ENCODE measurements at places on chromosomes 6 and 20. TPM values are rescaled to one million over a fixed set of nuclear protein-coding genes. Genes with fewer than 3 reads are reported as not detected.
A peak's percentile ranks its signal among the peaks of the same experiment; 100 is the strongest.

Gene PRSS35
- not detected for total RNA-seq

Gene OPRL1
- 0.45 TPM for total RNA-seq

Gene CHD6
- total RNA-seq: 31.8 TPM

Gene DYNLT2
- 3.1 TPM for total RNA-seq

Gene ORC3
- 33.8 TPM for total RNA-seq

DNA sequence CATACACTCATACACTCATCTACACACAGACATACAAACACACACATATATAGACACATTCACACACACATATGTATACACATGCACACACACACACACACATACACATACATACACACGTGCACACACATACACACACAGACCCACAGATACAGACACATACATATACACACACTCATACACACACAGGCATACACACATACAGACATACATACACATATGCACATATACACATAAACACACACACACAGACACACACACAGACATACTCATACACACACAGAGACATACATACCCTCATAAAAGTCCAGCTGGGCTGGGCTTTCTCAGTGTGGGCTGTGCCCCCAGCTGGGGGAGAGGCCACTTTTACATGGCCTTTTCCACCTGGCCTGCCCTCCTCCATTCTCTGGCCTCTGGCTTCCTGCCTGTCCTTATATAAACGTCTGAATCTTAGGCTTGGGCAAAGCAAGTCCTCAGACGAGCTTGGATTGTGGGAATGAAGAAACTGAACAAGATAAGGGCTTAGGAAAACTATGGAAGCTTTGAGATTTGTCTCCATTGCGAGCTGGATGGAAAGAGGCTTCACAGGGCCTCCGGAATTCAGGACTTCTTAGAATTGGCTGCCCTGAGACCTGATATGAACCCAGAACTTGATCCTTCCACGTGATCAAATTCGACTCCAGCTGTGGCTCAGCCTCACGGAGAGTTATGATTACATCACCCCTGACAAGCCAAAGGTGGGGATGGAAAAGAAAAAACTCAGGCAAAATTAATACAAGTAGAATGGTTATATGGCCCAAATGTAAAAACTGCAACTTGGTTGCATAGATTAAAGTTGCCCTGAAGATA, 22.5 kb upstream of the CST3 start:
- no peak for DNase-seq
- no peaks in the 10 kb centered on the region for H3K4me1 ChIP-seq
- no peaks in the 10 kb centered on the region for H3K36me3 ChIP-seq
- peaks cover 3% of the 10 kb centered on the region for H3K27me3 ChIP-seq
- no peak overlapping the region for H3K4me3 ChIP-seq

- H3K27me3 ChIP-seq: no peaks in the 10 kb centered on the region
- H3K27ac ChIP-seq: no peak overlapping the region
- H3K36me3 ChIP-seq: peaks cover 2% of the 10 kb centered on the region
- no peak for DNase-seq
Measured at GRCh38 chr20:58294497-58295455, 14.7 kb upstream of the RAB22A start.

DNA sequence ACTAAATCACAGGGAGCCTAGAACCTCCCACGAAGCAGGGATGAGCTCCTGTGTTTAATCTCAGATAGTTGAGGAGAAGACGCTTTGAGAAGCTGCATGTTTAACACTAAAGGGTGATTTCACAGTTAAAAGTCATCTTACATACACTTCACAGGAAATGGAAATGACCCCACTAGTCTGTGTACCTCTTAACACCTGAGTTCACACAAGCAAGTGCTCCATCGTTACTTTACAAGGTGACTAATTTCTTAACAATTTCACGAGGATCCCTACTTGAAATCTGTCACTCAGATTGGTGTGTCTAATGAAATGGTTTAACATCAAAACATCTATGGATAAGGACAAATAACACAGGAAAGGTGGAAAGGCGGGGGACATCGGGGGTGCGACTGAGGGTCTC, 93.8 kb upstream of the RPS6KA2 start:
- no peak overlapping the region for H3K4me3 ChIP-seq
- H3K4me1 ChIP-seq: no peaks in the 10 kb centered on the region
- H3K27ac ChIP-seq: no peak overlapping the region

DNA sequence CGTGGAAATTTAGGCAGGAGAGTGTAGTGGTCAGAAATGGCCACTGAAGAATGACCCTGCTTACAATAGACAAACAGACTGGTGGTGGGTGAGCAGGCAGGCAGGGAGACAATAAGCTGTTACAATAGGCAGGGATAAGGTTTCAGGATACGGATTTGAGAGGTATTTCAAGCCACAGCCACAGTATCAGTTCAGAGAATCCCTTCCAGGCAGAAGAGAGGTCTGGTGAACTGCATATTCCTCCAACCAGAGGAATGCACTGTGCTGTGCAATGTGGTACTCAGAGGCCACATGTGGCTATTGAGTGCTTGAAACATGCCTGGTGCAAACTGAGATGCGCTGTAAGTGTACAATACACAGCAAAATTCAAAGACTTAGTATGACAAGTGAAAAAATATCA, 20.6 kb downstream of the RMND1 start:
- no peak for DNase-seq
- peaks cover 35% of the 10 kb centered on the region for H3K36me3 ChIP-seq
- no peak overlapping the region for H3K27ac ChIP-seq
- no peaks in the 10 kb centered on the region for H3K27me3 ChIP-seq
- H3K4me1 ChIP-seq: peaks cover 1% of the 10 kb centered on the region

DNA sequence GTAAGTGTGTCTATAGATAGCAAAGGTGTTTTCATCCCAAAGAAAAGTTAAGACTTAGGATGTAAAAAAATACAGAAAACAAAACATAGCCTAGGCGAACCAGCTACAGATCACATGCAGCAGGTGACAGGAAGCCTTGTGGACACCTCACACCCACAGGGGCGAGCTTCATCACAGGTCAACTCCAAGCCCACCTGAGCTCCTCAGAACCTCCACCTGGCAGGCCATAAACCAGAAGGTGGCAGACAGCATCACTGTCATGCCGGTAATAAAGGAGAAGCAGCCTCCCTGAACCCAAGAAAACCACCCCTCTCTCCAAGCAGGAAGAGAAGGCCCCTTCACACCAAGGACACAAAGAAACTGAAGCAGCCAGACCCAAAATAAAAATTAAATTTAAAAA, 1.0 kb downstream of the RALGAPA2 start:
- H3K4me3 ChIP-seq: peak overlapping the region; percentile 87
- peaks cover 40% of the 10 kb centered on the region for H3K4me1 ChIP-seq
- H3K27me3 ChIP-seq: no peaks in the 10 kb centered on the region
- peak; percentile 38 for DNase-seq

GRCh38 chr6:133778414-133779130, 110.3 kb upstream of the TCF21 start:
- no peak overlapping the region for H3K4me3 ChIP-seq
- no peaks in the 10 kb centered on the region for H3K36me3 ChIP-seq
- H3K4me1 ChIP-seq: no peaks in the 10 kb centered on the region
- DNase-seq: no peak
- peaks cover 11% of the 10 kb centered on the region for H3K27me3 ChIP-seq

GRCh38 chr6:137224799-137225198, 5.6 kb upstream of the IFNGR1 start:
- no peak overlapping the region for H3K4me3 ChIP-seq
- no peak for DNase-seq
- no peak overlapping the region for H3K27ac ChIP-seq
- H3K27me3 ChIP-seq: peaks cover 6% of the 10 kb centered on the region
- no peaks in the 10 kb centered on the region for H3K36me3 ChIP-seq

DNA sequence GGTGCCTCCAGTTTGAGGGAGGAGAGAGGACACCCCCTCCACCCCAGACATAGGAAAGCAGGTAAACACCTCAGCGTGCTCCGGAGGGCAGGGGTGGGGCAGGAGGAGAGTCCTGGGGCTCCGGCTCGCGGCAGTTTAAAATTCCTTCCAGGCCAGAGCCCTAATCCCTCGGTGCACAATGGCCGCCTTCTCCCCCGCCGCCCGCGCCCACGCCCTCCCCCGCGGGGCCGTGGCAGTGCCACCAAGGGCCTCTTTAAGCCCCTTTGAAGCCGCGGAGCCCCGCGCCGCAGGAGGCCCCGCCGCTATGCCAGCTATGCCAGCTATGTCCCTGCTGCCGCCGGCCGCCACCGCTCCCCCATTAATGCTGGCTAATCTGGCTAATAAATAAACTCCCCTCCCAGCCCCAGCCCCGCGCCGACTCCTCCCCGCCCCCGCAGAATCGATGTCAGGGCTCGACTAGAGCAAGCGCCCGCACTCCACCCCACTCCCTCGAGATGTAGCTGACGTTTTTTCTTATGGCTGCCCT, 125.1 kb downstream of the MRPL14 start:
- no peaks in the 10 kb centered on the region for H3K36me3 ChIP-seq
- H3K27me3 ChIP-seq: peaks cover 27% of the 10 kb centered on the region
- DNase-seq: no peak
- no peak overlapping the region for H3K27ac ChIP-seq

DNA sequence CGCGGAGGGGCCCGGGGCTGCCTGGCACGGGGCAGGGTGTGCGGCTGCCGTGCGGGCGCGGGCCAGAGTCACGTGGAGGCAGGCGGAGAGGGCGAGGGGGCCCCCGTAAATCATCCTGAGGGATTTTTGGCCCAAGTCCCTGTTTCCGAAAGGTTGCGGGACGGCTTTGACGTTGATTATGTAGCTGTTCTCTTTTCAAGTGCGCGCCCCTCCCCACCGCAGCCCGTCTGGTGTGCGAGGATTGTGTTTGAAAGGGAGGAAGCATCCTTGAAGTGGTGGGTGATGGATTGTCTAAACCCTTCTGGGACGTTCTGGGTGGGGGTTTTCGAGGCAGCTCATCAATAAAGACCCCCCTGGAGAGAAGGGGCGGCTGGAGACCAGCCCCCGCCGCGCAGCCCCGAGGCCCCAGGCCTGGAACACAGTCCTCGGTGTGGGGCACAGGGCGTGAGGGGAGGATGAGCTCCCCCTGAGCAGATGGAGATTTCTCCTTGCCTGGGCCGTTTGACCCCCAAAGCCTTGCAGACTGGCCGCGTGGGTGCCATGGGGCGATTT, 7.0 kb upstream of the FOXF2 start:
- no peak overlapping the region for H3K27ac ChIP-seq
- no peak for DNase-seq
- H3K4me1 ChIP-seq: peaks cover 41% of the 10 kb centered on the region
- no peak overlapping the region for H3K4me3 ChIP-seq
- peaks cover 73% of the 10 kb centered on the region for H3K27me3 ChIP-seq

DNA sequence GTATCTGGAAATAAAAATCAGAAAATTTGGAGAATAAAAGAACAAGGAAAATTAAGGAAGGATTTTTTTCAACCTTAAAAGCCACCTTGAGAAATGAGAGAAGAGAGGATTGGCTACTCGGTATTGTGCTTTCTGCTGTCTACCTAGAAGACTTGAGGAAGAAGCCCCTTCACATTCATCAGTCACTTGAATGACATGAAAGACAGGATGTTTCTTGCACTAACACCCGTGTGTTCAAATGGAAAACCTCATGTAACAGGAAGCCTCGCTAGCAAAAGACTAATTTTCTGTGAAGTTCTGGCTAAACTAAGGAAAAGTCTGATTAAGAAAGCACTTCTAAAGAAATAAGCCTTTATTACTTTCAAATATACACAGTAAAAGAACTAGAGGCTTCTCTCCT, 69.9 kb downstream of the OLIG3 start:
- H3K4me1 ChIP-seq: peaks cover 18% of the 10 kb centered on the region
- H3K27ac ChIP-seq: no peak overlapping the region
- no peaks in the 10 kb centered on the region for H3K27me3 ChIP-seq
- no peaks in the 10 kb centered on the region for H3K36me3 ChIP-seq
- H3K4me3 ChIP-seq: no peak overlapping the region

GRCh38 chr20:47571426-47571825, 69.7 kb downstream of the NCOA3 start:
- peaks cover 34% of the 10 kb centered on the region for H3K36me3 ChIP-seq
- no peak for DNase-seq
- no peak overlapping the region for H3K4me3 ChIP-seq
- H3K27me3 ChIP-seq: no peaks in the 10 kb centered on the region
- no peak overlapping the region for H3K27ac ChIP-seq

DNA sequence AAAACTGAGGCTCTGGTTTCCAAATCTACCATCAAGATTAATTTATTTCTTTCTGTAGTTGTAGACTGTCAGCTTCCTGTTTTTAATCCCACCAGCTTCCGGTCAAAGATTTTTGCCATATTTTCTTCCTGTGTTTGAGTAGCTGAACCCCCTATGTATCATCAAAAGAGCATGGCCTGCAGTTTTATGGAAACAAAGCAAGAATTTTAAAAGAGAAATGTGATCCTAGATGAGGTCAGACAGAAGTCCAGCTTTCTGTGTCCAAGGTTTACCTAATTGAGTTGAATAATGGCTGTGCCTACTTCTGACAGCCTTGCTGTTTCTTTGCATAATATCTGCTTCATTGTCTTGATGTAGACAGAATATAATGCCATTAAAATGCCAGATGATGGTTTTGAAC, 163.7 kb downstream of the CARMIL1 start:
- H3K27ac ChIP-seq: peak overlapping the region; percentile 50
- no peak for DNase-seq
- H3K4me3 ChIP-seq: no peak overlapping the region
- no peaks in the 10 kb centered on the region for H3K27me3 ChIP-seq

DNA sequence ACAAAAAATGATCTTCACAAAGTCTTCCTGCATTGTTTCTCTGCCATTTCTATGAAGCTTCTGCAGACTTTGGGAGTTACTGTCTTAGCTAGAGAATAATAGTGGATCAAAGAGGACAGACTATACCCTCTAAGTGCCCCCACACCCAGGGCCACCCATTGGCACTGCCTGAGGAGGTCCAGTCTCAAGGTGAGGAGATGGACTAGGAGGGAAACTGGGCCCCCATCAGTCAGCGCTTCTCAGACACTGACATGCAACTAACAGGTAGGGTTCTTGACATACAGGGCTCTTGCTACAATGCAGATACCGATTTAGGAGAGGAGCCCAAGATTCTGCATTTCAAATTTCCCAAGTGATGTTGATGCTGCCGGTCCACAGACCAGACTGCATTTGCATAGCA, 24.3 kb downstream of the PCNA start:
- DNase-seq: no peak
- H3K4me3 ChIP-seq: no peak overlapping the region
- H3K36me3 ChIP-seq: peaks cover 13% of the 10 kb centered on the region
- H3K4me1 ChIP-seq: peaks cover 1% of the 10 kb centered on the region
- H3K27ac ChIP-seq: no peak overlapping the region

GRCh38 chr20:9038791-9039535, 29.9 kb upstream of the PLCB4 start:
- H3K4me3 ChIP-seq: no peak overlapping the region
- no peak overlapping the region for H3K27ac ChIP-seq
- H3K36me3 ChIP-seq: no peaks in the 10 kb centered on the region
- no peaks in the 10 kb centered on the region for H3K27me3 ChIP-seq
- DNase-seq: no peak
- no peaks in the 10 kb centered on the region for H3K4me1 ChIP-seq

DNA sequence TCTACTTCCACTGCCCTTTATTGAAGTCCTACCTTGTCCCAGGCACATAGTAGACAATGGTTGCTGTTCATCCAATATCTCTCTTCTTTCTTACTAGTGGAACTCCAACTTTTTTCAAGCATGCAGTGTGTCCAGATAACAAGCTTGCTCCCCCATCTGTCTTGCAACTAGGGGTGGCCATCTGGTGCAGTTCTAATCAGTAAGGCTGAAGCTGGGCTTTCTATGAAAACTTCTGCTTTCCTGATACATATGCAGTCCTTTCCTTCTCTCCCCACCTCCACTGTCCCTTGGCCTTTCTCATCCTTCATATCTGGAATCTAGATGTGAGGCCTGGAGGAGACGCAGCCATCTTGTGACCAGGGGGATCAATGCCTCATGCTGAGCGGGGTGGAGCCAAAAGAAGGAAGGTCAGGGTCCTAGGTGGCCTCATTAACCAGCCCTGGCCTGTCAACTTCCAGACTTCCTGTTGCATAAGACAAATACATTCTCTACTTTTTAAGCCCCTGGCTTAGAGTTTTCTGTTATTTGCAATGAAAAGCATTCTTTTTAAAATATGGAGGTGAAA, 59.6 kb upstream of the ZFP64 start:
- H3K27ac ChIP-seq: no peak overlapping the region
- no peak for DNase-seq
- H3K36me3 ChIP-seq: no peaks in the 10 kb centered on the region

Measured in activated naive CD4-positive, alpha-beta T cell treated with anti-CD3 and anti-CD28 coated beads for 36 hours (primary cell).